ENCODE measurements at places on chromosomes 7 and 10.

DNA sequence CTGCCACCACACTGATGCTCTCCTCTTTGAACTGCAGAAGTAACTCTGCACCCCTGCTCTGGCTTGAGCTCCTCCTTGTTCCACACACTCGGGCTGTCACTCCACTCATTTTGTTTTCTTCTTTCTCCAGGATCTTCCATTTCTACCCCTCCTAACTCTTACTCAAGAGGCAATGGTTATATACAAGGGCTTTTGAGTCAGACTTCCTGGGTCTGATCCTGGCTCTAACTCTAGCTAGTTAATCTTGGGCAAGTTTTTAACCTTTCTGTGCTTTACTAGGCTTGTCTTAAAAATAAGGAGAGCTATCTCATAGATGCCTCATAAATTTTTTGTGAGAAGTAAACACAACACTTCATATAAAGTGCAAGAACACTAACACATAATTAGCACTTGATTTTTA lies 45.3 kb upstream of the GNAI1 start:
- no peak for DNase-seq

DNA sequence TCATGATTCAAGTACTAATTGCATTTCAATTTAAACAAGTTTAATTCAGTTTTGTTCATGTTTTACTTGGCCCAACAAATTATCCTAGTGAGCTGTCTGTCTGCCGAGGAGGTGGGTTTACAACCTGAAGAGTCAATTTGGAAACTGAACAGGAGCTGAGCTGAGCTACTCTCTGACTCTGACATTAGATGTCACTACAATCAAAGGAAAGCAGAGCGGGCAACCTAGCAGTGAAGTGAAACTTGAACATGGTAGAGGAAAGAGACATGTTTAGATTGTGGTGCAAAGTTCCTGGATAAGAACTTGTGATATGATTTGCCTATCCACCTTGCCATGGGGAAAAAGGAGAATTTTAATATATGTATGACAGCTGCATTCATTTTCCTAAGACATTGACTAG lies 9.6 kb upstream of the AGR3 start:
- peak; percentile 43 for DNase-seq

DNA sequence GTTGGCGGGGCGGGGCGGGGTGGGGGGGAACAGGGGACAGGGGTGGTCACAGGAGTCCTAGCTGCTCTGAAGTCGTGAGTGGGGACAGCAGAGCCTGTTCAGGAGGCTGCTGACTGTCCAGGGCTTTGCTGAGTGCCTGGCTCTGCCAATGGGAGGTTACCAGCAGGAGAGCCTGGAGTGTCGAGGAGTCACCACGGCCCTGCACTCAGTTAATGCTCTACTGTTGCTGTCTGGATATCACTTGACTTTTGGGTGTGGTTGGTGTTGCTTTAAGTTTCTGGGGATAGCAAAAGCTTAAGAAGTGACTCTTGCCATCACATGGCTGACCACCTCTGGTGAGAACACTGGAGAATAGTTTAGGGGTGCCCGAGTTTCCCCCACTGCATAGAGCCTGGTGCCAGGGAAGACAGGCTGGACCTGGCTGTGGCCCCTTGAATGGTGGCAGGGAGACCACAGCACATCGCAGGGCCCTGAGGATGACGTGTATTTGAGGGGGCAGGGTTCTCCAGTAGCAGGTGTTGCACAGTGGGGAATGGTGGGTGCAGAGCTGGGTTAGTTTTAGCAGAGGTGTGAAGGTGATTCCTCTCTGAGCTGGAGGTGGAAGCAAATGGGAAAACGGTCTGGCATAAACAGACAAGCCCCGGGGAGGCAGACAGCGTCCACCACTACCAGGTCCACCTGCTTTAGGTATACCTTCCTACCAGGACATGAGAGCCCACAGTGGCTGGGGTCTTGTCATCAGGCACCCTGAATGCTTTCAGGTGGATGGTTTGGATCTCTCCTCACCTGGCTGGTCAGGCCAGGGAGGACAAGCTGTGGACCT lies 54.2 kb upstream of the CAMK2B start:
- no peak for DNase-seq

DNA sequence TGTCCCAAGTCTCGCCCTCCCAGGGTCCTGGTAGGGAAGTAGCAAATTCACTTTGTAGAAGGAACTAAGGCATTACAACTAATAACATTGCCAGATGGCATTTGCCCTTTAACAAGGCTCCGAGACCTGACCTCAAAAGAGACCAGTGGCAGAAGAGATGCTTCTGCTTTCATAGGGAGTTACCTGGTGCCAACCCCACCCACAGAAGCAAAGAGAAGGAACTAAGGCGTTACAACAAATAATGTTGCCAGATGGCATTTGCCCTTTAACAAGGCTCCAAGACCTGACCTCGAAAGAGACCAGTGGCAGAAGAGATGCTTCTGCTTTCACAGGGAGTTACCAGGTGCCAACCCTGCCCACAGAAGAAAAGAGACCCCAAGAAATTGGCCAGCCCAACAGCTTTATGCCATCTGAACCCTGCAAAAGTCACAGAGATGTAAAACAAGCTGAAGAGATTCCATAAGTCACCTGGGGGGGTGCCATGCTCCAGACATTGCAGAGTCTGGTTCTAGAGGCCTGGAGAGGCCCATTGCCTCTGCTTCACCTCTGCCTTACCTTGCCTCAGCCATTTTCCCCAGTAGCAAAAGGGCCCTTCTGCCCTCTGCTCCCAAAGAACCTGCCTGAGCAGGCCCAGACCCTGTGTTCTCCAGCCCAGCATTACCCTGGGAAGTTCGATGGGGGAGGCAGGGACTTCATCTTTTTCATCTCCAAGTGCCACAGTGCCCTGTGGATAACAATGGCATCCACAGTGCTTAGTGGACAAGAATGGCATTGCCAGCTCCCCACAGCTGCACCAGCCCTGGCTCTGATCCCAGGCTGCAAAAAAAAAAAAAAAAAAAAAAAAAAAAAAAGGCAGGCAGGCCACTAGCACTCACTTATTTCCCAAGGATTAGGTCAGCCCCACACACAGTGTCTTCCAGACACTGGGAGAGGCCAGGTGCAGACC lies 179.5 kb upstream of the PLXNA4 start:
- DNase-seq: no peak

GRCh38 chr10:79438021-79438698 lies 7.3 kb downstream of the ZCCHC24 start:
- no peak for DNase-seq
